ENCODE measurements at places on chromosomes 1 and 21.

- DNase-seq = no peak
Observed at GRCh38 chr1:118099686-118100085, 85.3 kb downstream of the SPAG17 start.

- DNase-seq = peak; percentile 64
Observed at GRCh38 chr1:209672705-209673630, 2.2 kb upstream of the G0S2 start.

- no peak for DNase-seq
Observed at GRCh38 chr21:45515241-45516061, 26.8 kb downstream of the SLC19A1 start.

- no peak for DNase-seq
Observed at GRCh38 chr1:21761052-21761451, 21.9 kb downstream of the USP48 start.

- DNase-seq = no peak
Observed at GRCh38 chr1:94643819-94644218, 102.3 kb upstream of the F3 start.

DNA sequence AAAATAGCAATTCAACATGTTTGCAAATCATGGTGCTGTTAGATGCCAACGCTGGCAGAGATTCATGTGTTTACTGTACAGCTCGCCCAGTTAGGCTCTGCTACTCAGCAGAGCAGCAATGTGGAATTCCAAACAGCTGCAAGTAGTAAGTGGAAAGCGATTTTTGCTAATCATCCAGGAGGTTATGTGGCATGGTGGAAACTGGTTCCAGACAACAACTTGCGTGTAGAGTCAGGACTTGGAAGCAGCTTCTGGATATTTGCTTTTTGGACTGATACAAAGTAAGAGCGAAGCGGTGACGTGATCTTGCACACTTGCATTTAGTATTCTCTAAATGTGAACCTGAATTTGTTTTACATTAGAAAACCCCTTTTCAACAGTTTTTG, 27.1 kb upstream of the HHAT start:
- DNase-seq = no peak

DNA sequence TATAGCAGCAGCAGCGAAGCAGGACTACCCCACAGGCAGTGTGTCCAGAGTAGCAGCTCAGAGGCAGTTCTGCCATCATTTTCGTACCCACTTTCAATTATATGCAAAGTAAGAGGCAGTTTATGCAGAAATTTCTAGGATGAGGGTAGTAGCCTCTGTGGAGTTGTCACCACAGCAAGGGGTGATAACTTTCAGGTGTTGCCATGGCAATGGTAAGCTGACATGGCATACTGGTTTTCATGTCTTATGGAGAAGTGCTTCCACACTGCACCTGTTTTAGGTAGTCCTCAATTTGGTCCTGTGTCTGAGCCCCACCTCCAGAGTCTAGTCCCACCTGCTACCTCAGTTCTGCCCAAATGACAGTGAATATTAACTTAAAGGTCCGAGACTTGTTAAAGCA, 133.3 kb upstream of the SYT6 start:
- DNase-seq = no peak

GRCh38 chr1:67171574-67171955, 5.3 kb downstream of the IL23R start:
- DNase-seq = peak; percentile 10

All from CD4-positive, alpha-beta T cell treated with Interleukin-4 for 1 hour (primary cell).